ENCODE measurements at places on chromosomes 11 and 22.

DNA sequence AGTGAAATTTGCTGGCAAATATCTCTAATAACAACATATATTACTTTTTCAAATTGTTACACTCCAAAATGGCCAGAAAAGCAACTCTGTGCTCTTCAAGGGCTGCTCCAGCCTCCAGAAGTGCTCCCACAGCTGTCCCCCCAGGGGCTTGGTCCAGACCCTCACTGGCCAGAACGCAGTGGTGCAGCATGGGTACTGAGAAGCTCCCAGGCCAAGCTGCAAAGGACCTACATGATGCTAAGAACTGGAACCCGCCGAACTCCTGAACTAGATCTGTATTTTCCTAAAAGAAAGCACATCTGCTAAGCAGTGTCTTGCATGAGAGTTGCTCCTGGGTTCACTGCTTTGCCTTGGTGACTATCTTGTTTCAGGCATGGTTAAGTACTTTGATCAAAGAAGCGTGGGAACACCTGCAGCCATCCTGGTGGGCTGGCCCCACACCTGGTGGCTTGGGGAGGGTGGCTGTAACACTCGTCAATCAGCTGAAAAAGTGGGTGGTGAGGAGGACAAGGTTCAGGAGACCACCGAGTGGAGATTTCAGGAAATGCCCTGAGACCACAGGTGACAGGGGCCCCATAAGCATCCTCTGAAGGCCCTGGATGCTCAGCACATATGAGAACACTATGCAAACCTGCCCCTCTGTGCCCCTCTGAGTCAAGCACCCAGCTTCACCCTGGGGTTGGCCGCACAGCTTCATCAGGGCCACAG lies 72.7 kb upstream of the PITPNB start:
- no peak for DNase-seq

GRCh38 chr22:18057568-18058209 lies 20.1 kb upstream of the PEX26 start:
- DNase-seq: no peak

- no peak for DNase-seq
These were observed 89.0 kb downstream of the FEZ1 start for GRCh38 chr11:125407046-125407445.

- DNase-seq: no peak
These were observed 24.6 kb downstream of the MB start for GRCh38 chr22:35592418-35592967.

DNA sequence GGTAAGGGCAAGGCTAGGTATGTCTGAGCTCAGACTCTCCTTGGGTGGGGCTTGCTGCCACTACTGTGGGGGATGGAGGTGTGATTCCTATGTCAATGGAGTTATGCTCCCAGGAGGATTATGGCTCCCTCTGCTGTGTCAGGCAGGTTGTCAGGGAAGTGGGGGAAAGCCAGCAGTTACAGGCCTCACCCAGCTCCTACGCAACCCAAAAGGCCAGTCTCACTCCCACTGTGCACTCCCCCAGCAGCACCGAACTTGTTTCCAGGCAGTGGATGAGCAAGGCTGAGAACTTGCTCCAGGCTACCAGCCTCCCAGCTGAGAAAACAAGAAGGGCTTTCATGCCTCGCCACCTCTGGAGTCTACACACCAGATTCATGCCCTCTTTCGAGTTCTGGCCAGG lies 18.2 kb downstream of the C11orf91 start:
- no peak for DNase-seq

GRCh38 chr11:17446482-17446881 lies 30.2 kb downstream of the ABCC8 start:
- DNase-seq: no peak

- no peak for DNase-seq
These were observed at the start of gene RFPL2 for GRCh38 chr22:32204856-32205722. Gene RFPL2, minus strand, starts transcription at chr22:32205073. Its CDS starts 2,622 bp downstream, at chr22:32202451.

DNA sequence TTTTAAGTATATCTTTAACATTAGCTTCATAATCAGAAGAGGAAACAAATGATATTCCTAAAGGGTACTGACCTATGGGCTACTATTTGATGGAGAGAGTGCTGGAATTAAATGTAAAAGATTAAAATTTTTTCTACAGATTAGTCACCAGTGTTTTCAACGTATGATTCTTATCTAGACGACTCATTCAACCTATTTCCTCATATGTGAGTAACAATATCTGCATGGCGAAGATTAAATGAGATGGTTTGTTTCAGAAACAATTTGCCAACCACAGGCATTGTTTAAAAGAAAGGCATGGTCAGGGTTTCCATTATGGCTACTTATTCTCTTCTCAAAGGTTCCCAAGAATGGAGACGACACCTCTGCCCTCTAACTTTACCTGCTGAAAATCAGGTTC lies 20.4 kb downstream of the OR56B4 start:
- DNase-seq: no peak

GRCh38 chr11:35619855-35620640 lies 1.8 kb downstream of the FJX1 start:
- no peak for DNase-seq

GRCh38 chr11:57386178-57386940 lies 4.1 kb downstream of the PRG2 start:
- no peak for DNase-seq

- DNase-seq: no peak
These were observed 38.0 kb upstream of the CSNK1E start for GRCh38 chr22:38355275-38355674.

DNA sequence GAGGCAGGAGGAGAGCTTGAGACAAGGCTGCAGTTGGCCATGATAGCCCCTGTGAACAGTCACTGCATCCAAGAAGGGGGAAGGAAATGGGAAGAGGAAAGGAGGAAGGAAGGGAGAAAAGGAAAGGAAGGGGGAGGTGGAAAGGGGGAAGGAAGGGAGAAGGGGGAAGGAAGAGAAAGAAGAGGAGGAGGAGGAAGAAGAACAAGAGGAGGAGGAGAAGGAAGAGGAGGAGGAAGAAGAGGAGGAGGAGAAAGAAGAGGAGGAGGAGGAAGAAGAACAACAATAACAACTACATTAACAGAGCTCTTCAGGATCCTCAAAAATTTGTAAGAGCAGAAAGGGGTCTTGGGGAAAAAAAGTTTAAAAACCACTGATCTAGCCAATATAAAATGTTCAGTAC lies 5.2 kb downstream of the RAB6A start:
- DNase-seq: no peak

DNA sequence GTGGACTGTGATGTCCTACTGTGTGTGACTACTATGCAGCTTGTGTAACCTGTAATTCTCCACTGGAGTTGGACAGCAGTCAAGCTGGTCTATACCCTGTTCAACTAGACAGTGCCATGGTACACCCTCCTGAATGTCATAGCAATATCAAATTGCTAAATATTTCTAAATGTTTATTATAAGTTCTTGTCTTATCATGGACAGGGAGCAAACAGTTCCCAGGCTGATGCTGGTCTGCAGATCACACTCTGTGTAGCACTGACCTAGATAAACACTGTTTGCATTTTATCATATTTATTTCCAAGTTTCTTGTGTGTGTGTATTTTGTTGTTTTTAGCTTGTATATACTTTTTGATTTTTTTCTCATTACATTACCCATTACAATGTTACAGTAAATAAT lies 22.0 kb downstream of the PARVA start:
- DNase-seq: no peak

DNA sequence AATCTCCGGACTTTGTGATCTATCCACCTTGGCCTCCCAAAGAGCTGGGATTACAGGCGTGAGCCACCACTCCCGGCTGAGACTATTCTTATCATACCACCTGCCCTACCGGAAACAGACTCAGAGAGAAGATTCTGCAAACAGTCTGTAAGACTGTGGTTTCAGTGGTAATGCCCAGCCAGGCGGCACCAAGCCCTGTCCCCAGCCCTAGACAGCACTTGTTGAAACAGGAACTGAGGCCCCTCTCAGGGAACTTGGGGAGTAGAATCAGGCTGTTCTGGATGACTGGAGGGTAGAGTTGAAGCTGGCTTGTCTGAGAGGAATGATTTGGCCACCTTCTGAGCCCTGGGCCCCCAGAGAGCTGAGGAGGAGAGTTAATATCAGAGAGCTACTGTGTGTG lies 1.3 kb upstream of the INSC start:
- DNase-seq: no peak

- DNase-seq: no peak
These were observed 45.8 kb downstream of the MIAT start for GRCh38 chr22:26702906-26703830.

GRCh38 chr11:131218542-131218941 lies 151.9 kb upstream of the NTM start:
- DNase-seq: no peak

DNA sequence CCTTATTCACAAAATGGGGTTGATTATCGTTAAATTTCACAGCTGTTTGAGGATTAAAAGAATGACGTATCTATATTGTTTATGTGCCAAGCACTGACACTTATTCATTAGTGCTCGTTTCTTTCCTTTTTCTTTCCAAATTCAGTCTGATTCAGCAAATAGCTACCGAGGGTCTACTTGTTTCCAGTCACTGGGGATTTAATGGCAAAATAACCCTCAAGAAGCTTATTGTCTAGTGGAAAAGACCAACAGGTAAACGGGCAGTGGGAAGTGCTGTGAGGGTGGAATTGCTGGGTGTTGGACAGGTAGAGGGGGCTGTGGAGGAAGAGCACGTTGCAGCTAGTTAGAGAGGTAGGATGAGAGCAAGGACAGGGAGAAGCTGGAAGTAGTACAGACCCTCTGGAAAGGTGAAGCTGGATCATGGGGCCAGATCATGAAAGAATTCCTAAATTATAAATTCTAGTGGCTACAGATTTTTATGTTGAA lies 48.3 kb upstream of the BIRC3 start:
- no peak for DNase-seq

GRCh38 chr22:19319281-19319680 lies 27.8 kb upstream of the CLTCL1 start:
- no peak for DNase-seq

GRCh38 chr22:28670756-28671155 lies 8.9 kb downstream of the TTC28 start:
- DNase-seq: no peak

DNA sequence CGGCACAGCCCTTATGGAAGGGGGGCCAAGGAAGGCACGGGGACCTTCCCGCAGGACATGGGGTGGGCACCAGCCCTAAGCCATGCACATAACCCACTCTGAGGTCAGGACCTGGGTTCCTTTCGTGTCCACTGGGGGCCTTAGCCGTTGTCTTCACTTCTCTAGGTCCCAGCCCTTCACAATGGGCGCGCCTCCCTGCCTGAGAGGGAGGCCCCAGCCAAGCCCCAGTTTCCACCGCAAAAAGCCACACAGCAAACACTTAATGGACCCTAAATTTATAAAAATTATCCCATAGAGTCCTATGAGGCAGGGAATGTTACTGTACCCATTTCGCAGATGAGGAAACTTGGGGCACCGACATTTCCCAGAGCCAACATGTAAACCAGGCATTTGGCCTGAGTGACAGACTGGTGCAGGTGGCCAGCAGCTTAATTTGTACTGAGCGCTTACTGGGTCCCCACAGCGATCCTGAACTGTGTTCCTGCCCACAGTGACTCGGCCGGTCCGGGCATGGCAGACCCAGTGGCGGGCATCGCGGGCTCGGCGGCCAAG lies 1.2 kb downstream of the GAS2L1 start:
- DNase-seq: no peak

- DNase-seq: no peak
These were observed 19.6 kb upstream of the TBCEL start for GRCh38 chr11:121004206-121004840.

- DNase-seq: peak; percentile 73
These were observed 84.4 kb upstream of the SEPTIN5 start for GRCh38 chr22:19629720-19630419.

DNA sequence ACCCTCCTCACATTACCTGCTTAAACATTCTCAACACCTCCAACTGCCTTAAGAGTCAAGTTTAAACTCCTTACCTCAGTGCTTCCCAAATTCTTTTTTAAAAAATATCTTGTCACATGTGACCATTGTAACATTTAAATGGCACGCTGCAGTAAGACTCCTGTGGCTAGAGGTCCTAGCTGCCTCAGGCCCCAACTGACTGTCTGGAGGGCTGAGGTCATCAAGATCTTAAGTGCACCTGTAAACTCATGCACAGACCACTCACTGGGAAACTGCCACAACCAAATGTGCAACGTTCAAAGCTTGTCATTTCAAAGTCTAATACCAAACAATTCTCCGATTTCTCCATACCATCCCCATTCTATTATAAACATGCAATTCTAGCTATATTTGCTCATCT lies 16.4 kb upstream of the CCDC34 start:
- DNase-seq: no peak

- no peak for DNase-seq
These were observed 130.1 kb upstream of the SYN3 start for GRCh38 chr22:33188326-33188725.

- no peak for DNase-seq
These were observed 190.0 kb downstream of the GRIA4 start for GRCh38 chr11:105799728-105800462.

- DNase-seq: no peak
These were observed 5.3 kb downstream of the NLRP6 start for GRCh38 chr11:283405-284104.

DNA sequence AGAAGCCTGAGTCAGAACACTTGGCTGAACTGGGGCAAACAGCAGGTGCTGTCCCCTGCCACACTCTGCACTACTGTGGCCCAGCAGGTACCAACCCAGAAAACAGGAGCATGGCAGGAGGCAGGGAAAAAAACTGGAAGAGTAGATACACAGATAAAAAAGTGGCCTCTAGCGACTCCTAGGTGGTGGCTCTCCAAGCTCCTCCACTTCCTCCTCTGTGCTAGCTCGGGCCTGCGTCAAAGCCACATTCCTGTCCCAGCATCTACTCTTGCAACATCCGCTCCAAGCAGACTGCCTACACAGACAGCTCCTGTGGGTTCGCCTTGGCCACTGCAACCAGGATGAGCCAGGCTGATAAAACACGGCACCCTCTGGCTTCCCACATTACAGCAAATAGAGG lies 6.9 kb downstream of the OR8B12 start:
- DNase-seq: no peak

DNA sequence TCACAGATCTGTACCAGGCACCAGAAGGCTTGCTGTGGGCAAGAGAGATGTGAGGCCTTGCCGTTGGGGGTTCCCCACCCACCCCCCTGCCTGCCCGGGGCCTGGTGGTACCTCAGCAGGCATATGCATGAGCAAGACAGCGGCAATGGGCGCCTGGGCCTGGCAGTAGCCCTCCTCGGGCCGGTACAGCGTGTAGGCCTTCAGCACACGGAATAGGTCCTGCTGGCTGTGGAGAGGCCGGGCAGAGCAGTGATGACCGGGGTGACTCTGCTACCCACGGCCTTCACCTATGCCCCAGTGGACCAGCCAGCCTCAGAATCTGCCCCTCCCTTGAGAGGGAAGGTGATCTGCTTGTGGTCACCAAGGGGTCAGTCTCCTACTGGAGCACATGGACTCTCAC lies 5.5 kb upstream of the CASTOR1 start:
- DNase-seq: no peak

GRCh38 chr11:7501894-7502293 lies 11.9 kb upstream of the PPFIBP2 start:
- DNase-seq: no peak

- no peak for DNase-seq
These were observed 8.9 kb downstream of the GDPD5 start for GRCh38 chr11:75516886-75517285.

DNA sequence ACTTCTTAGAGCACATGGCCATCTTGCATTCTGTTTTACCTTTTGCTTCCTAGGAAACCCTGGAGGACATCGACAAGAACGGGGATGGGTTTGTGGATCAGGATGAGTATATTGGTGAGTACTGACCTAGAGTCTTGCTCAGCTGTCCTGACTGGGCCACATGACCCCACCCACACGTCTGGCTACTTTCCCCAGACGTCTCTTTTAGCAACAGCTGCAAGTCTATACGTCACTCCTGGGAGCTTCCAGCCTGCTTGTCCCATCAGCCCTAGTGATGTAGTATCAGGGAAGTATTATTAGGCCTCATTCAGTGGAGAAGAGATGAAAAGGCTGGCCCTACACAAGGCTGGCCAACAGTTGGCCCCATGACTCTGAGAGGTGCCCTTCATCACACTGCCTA lies 9.6 kb downstream of the RCN1 start:
- no peak for DNase-seq
